Stimulated activated naive CD8-positive, alpha-beta T cell treated with anti-CD3 and anti-CD28 coated beads, Interleukin-15, Interleukin-2, amounts not matched to agents 100 U/mL and 50 U/mL, for 24 hours (primary cell): ENCODE measurements at places on chromosomes 6 and 20.

DNA sequence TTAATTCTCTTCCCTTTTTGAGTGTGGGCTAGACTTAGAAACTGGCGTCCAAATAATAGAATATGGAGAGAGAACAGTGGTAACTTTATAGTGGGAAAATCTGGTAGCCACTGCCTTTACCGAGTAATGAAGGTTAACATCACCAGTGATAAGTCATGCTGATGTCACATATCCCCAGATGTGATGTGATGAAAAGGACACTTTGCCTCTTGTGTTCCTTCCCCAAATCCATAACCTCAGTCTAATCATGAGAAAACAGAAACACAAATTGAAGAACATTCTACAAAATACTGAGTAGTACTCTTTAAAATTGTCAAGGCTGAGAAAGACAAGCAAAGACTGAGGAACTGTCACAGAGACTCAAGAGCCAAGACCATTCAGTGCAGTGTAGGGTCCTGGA lies 17.8 kb downstream of the ANKS1A start:
- DNase-seq, result no peak

- DNase-seq, result no peak
These were observed 251.8 kb upstream of the PLN start for GRCh38 chr6:118296129-118296901.

DNA sequence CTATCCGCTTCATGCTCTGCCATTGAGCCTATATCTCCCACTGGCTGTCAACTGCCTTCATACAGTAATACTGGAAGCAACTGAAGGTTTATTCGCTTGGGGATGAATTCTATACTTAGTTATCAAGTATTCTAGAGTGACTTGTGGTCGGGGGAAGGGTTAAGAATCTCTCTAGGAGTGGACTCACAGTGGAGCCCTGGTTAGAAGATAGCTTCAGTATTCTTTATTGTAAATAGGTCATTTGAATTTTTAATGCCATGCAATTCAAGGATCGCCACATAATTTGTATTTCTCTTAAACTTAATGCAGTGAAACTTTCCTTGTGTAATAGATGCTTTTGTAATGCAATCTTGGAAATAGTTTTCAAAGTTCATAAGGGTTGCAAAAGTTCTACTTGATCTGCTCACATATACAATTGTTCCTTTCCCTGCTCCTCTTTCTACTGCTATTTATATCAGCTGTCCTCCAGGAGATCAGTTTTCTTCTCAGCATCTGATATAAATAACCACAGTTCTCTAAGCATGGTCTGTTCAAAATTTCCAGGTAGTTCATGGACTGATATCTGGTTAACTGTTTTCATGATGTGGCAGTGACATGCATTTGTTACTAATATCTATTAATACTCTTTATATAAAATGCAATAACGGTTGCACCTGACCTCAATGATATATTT lies 120.3 kb downstream of the KCNQ5 start:
- DNase-seq, result no peak

- no peak for DNase-seq
These were observed 25.8 kb downstream of the ROS1 start for GRCh38 chr6:117399924-117400323.

GRCh38 chr20:32040142-32040953 lies 11.7 kb upstream of the HCK start:
- DNase-seq, result peak; percentile 16

- DNase-seq, result no peak
These were observed 12.2 kb downstream of the TCFL5 start for GRCh38 chr20:62849431-62849830.
